ENCODE measurements at places on chromosomes 5 and 9.

DNA sequence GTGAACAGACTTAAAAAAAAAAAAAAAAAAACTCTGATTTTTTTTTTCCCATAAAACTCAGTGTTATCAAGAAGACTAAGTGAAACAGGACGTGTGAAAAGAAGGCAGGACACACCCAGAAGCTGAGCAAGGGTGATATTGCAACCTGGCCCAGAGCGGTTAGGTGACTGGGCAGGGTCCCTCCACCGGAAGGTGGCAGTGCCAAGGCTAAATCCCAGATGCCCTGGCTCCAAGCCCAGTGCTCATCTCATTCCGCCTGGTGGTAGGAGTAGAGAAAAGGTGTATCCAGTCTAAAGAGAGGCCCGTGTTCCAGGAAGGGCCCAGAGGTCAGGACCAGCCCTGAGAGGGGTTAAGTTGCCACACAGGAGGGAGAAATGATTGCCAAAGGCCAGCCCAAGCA, 51.5 kb upstream of the SAP30L start:
- DNase-seq, result no peak

- no peak for DNase-seq
Measured at GRCh38 chr9:130345009-130345896, 79.7 kb downstream of the HMCN2 start.

- no peak for DNase-seq
Measured at GRCh38 chr9:126956917-126957686, 42.5 kb downstream of the RALGPS1 start.

- no peak for DNase-seq
Measured at GRCh38 chr9:3648722-3649246, 123.0 kb upstream of the RFX3 start.

- no peak for DNase-seq
Measured at GRCh38 chr5:173886150-173886549, 2.0 kb upstream of the CPEB4 start.

DNA sequence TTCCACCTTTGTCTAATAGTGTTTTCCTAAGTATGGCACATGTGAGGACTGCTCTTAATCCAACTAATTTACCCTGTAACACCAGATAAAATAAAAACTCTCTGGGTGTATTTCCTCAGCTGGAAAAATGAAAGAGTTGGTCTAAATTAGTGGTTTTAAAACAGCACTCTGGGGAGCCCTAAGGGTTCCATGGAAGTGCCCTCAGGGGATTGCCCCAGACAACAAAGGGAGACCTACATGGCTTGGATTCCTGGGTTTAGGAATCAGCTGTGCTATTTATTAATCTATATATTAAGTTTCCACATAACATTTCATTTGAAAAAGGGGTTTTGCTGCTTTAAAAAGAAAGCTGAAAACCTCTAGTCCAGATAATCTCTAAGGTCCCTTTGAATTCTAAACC, 20.2 kb downstream of the ADAMTS6 start:
- no peak for DNase-seq

GRCh38 chr9:101514071-101514470, 19.6 kb upstream of the RNF20 start:
- no peak for DNase-seq

- no peak for DNase-seq
Measured at GRCh38 chr5:13941468-13941867, 3.0 kb downstream of the DNAH5 start.
